Ureter (tissue), 1 donor: ENCODE measurements at places on chromosomes 16 and 17. TPM values are rescaled to one million over a fixed set of nuclear protein-coding genes. Genes with fewer than 3 reads are reported as not detected.

C1QTNF1 gene
- 108 TPM for total RNA-seq

LITAFD gene
- not detected for total RNA-seq

HCFC1R1 gene
- 46.3 TPM for total RNA-seq

KRTAP4-9 gene
- total RNA-seq: not detected

FBXO39 gene
- total RNA-seq: 0.23 TPM

TBX6 gene
- 8.9 TPM for total RNA-seq

SERPINF2 gene
- total RNA-seq: 7.1 TPM
